Left renal pelvis (tissue), 4 donors: ENCODE measurements at places on chromosomes 5 and 9. TPM values are rescaled to one million over a fixed set of nuclear protein-coding genes. Genes with fewer than 3 reads are reported as not detected.

CORO2A gene
- 3.3 TPM for polyA plus RNA-seq

IER5L gene
- polyA plus RNA-seq, result 17.4 TPM

SPATA31E1 gene
- not detected for polyA plus RNA-seq

GRCh38 chr9:78994471-78994870 lies 577.3 kb upstream of the TLE4 start:
- no peak for DNase-seq

- DNase-seq, result no peak
These were observed 122.7 kb upstream of the RASEF start for GRCh38 chr9:83185488-83186154.

DNA sequence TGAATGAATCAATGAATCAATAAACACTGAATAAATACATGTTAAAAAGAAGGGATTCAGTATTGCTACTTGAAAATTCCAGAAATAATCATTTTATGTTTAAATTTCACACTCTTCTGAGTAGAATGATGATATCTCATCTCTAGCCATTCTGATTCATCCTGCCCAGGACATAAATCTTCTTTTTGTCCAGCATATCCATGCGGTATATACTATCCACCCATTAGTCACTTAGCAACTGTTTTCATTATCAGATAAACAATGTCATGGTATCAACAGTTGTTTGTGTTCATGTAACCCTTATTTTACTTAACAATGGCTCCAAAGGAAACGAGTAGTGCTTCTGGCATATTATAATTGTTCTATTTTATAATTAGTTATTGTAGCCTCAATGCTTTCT lies 432.4 kb upstream of the SMC2 start:
- no peak for DNase-seq
